ENCODE measurements at places on chromosomes 2 and 18.

GRCh38 chr2:68225119-68225632 lies 27.2 kb downstream of the PPP3R1 start:
- no peak for DNase-seq

- no peak for DNase-seq
Measured at GRCh38 chr18:35443434-35443833, 54.3 kb downstream of the INO80C start.

GRCh38 chr2:171957061-171957460 lies 34.8 kb downstream of the HAT1 start:
- DNase-seq, result no peak

DNA sequence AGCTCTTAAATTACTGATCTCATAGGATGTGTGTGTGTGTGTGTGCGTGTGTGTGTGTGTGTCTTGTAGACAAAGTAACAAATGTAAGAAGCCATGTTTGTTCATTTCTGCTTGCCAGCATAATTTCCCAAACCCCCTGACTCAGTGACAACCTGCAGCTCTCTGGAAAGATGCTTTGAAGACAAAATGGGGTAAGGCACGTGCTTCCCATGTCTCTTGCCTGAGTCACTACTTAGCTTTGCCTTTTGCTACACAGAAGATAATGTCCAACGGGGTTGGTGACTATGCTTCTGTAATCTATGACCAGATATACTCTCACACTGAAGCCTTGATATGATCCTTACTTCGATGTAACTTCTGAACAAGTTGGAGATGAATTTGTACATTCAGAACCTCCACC lies 332.0 kb downstream of the SLC4A3 start:
- no peak for DNase-seq

- DNase-seq, result no peak
Measured at GRCh38 chr2:181189951-181190350, 209.5 kb downstream of the UBE2E3 start.

DNA sequence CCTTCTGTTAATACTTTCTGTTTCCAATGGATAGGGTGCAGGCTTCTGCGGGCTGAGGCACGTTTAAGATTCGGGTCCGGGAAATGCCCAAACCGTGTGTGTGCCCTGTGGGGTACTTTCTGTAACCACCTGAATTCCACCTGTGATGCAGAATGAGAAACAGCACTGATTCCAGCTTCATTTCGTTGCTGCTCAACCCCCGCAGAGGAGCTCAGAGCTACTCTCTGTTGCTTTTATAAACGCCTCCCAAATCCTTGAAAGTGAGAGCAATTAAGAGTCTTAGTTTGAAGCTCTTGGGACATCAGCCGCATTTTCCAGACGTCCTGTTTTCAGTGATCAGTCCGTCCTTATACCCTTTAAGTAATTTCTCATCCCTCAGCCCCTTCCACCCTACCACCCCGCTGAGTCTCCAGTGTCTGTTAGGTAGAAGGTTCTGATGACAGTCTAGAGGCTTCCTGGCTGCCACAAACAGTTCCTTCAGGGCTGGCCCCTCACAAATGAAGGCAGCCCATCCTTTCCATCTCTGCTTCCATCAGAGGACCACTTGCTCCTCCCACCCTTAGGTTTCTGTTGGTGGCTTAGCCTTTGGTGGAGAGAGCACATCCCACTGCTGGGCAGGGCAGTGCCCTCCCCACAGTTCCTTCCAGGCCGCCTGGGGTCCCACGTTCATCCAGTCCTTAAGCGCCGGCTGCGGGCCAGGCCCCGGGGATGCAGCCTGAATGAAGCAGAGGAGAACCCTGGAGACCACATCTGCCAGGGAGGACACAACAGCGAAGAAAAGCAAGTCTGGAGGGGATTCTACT lies 230.1 kb downstream of the SEPTIN10 start:
- DNase-seq, result no peak

All from NCI-H1436 treated with DMSO at 0.1 percent for 48 hours (cell line).